OCI-M1 (cell line): ENCODE measurements at places on chromosomes 3 and 15.

- peak; percentile 65 for DNase-seq
Measured at GRCh38 chr15:78979456-78980320, 34.8 kb upstream of the CTSH start.

GRCh38 chr3:114218578-114219185 is 18.7 kb downstream of the ZNF80 start:
- DNase-seq = no peak

DNA sequence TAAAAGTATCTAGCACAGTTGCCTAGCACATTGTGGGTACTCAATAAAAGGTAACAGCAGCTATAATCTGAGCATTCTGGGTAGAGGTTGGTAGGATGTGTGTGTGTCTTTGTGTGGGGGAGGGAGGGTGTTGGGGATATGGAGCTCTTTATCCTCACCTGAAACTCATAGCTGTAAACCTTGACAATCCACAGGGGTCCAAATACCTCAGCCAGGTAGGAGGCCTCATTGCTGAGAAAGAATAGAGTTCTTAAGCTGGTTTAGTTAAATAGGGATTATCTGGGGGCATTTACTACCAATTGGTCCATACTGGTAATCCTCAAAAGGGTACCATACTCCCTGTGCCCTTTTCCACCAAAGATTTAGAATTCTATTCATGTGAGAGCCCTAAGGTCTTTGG is 3.9 kb downstream of the SERF2 start:
- DNase-seq = no peak

GRCh38 chr15:74958320-74958907 is 1.8 kb upstream of the RPP25 start:
- no peak for DNase-seq

DNA sequence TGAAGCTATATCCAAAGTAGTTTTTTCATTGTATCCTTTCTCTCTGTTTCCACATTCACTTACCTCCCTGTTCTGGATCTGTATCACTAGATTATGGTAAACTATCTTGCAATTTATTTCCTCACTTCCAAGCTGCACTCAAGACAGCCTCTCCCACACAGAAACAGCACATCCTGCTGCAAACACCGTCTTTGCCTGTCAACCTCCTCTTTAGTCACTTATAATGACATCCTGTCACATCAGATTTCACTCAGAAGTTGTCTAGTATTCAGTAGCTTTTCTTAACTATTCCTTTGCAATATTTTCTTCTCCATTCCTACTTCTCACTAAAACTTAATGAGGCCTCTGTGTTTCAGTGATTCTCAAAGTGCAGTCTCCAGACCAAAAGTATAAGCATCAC is 490.8 kb downstream of the IGSF11 start:
- no peak for DNase-seq

- no peak for DNase-seq
Measured at GRCh38 chr3:49602877-49603411, 48.7 kb downstream of the BSN start.

DNA sequence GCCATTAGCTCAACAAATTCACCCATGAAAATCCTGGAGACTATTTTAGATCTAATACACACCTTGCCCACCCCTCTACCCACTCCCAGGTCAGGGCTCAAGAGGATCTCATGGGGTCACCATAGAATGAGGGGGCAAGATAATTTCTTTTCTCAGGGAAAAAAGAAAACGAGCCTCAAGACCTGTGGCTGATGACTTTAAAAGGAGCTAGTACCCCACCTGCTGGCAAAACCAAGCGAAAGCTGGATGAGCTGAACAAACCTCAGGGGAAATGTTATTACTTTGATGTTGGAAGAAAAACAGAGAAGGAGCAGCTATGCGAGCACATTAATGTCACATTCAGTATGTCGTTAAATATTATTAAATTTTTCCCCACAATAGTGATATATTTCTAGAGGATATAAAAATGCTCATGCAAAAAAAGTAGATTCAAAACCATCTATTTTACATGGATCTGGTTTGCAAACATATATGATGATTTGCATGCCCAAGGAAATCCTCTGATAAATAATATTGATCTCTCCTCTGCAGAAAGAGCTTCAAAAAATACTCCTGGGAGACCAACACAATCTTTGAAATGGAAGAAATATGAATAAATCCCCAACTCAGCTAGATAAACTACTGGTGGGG is 37.7 kb downstream of the PLD1 start:
- DNase-seq = peak; percentile 79

GRCh38 chr3:195251336-195252065 is 19.5 kb downstream of the XXYLT1 start:
- DNase-seq = no peak

DNA sequence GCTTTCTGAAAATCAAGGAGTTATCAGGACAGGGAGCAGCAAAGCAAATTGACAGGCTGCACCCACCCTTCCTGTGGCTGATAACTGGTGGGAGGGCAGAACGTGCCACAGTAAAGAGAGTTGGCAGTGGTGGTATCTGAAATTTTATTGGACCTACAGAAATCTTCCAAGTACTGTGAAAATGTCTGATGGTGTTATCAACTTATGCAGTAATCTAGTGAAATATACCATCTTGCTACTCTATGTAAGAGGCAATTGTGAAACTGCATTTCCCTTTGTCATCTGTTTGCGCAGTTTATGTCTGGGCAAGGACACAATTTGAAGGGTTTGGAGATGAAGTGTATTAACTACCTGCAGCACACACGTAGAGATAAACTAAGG is 1.5 kb downstream of the PLCL2 start:
- DNase-seq = peak; percentile 66

- DNase-seq = no peak
Measured at GRCh38 chr15:85956532-85957275, 123.0 kb upstream of the AGBL1 start.

DNA sequence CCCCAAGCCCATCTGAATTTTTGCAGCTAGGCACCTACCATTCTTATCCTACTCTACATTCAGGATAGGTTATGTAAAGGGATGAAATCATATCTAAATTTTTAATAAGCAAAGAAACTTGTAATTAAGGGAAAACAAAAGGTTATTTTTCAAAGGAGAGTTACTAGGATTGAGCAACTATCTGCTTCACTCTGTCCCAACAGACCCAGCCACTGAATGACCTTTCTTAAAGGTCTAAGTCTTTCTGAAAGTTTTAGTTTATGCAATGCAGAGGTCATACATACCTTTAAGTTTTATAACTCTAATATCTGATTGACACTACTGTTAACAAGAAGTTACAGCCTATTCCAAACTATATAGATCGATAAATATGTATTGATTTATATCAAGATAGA is 209.2 kb upstream of the CTNNB1 start:
- no peak for DNase-seq

- DNase-seq = peak; percentile 14
Measured at GRCh38 chr3:61778095-61778494, 216.7 kb downstream of the PTPRG start.

DNA sequence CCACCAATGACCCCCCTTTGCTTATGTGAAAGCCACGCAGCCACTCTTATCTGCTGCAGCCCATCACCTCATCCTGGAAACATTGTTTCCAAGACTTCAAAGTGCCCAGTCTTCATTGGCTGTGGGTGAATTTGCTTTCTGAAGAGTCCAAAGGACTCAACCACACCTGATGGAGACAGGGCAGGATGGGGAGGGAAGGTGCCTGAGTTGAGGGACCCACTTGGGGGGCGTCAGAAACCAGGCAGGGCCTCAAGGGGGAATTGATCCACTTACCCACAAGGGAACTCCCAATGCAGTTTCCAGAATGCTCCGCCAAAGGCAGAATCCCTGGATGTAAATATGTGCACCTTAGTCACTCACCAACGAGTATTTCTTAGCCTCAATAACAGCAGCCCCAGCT is 147.9 kb upstream of the ATP2B2 start:
- DNase-seq = no peak

GRCh38 chr3:72690629-72691028 is 157.6 kb downstream of the SHQ1 start:
- no peak for DNase-seq

GRCh38 chr3:119613201-119613600 is 15.5 kb downstream of the PLA1A start:
- no peak for DNase-seq

DNA sequence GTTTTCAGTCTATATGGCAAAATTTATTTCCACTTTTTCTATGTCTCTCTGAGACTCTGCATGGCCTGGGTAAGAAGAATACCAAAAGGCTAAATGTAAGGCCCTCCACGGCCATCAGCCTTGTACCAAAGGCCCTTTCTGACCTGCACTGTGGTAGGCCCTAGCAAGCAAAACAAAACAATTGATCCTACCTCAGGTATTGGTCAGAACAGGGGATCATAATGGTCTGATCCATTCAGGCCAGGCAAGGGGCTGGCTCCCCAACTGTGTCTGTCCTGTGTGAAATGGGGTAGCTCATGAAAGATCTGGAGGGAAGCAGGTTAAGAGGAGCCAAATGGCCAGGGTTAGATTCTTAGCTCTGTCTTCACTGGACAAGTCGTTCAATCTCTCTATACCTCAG is 181.3 kb downstream of the SSR3 start:
- no peak for DNase-seq

DNA sequence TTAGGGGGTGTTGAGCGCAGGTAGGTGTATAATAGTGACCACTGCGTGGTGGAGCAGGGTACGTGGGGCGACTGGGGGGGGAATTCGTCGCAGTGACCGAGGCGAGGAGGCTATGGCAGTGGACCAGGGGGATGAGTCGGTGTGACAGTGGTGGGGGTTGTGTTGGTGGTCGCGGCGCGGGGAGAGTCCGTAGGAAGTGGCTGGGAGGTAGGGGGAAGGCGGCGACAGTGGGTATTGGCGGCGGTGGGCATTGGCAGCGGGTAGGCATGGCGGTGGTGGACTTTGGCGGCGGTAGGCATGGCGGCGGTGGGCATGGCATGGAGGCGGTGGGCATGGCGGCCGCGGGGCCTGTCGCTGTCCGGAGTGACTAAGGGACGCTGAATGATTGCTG is 739 bp downstream of the SNRPN start:
- no peak for DNase-seq

DNA sequence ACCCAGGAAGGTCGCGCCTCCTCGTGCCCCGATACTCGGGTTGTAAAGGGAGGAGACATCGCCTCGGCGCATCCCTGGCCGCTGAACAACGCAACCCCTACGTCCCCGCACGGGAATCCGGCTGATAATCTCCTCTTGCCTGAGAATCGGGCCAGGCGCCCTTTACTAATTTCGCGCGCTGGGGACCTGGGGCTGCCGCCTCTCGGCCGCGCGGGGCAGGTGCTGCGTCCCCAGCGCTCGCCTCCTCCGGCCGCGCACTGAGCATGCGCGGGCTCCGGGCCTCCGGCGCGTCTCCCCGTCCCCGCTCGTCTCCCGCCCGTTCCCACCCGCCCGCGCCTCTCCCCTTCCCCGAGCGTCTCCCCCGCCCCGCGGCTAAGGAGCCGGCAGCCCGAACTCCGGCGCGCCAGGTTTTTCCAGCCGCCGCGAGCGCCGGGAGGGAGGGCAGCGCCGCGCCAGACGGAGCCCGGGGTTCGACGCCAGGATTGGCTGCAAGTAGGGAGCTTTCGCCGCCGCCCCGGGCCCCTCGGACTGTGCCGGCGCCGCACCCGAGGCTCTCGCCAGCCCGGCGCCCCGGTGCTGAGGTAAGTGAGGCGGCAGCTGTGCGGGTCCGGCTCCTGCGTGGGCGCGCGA is at the start of gene CNTN4:
CNTN4 (plus strand) TSS at position 469 of the 630 bp plus-strand sequence.
- DNase-seq = no peak

DNA sequence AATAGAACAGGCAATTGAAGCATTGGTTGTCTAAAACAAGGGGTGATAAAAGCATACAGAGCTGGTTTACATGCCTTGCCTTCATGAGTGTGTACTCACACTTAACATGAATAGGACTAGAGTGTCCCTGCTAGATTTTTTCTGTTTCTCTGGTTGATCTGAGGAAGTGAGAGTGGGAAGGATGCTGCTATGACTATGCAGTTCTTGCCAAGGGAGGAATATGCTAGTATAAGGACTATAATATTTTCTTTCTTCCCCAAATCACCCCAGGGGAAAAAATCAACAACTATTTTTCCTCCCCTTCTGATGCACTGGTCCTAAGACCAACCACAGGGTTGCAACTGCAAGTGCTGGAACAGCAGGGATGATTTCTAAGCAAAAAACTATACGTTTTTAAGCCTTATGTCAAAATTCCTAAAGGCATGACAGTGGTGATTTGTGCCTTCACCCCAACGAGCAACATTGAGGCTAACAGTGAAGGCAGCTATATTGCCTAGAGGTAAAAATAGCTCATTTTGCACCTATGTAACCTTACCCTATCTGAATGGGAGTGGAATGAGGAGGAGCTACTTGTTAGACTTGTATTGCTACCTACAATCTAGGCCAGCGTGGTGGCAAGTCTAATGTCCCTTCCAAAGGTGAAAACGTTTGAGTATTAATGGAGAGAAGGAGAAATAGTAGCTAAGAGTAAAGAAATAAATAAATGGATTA is 33.5 kb upstream of the USP8 start:
- peak; percentile 34 for DNase-seq

DNA sequence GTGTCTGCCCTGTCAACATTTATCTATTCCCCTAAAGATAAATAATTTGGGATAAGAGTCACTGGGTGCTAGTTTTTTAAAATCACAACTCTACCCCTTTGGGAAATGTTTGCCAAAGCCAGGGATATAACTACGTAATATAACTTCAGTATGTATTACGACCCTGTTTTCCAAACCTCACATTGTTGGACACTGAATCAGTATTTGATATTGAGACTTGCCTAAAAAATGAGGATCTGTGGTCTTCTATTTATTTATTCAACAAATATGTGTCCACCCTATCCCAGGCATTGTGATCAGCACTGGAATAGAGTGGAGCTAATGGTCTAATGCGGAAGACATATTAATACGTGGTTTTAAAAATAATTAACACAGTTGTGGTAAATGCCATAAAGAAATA is 4.5 kb upstream of the MGA start:
- no peak for DNase-seq

- DNase-seq = peak; percentile 28
Measured at GRCh38 chr15:68612979-68613740, 34.4 kb downstream of the CORO2B start.

DNA sequence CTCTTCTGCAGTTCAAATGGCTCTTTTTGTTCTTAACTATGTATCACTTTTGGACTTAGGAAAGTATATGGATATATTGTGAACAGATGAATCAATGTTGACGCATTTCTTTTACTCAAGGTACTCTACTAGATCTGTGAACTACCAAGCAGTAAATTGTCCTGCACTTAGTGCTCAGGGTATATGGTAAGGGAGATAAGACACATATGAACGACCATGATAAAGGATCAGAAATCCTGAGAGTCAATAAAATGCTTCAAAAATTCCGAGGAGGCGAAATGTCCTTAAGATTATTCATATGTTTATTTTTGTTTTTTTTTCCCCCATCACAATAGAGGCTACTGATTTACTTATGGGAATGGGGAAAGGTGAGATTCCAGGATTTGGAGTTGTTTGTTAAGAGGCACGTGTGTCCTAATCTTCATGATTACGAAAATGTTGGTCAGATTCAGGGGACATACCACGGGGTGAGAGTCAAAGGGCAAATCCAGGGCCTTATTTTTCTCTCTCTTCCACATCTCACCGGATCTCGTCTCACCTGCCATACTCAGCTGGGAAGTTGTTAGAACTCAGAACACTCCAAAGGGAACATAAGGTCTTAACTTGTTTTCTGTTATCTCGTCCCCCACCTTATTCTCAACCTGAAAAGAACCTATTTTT is 475.1 kb upstream of the TBL1XR1 start:
- peak; percentile 5 for DNase-seq
